ENCODE measurements at places on chromosomes 4 and X. TPM values are rescaled to one million over a fixed set of nuclear protein-coding genes. Genes with fewer than 3 reads are reported as not detected.

DNA sequence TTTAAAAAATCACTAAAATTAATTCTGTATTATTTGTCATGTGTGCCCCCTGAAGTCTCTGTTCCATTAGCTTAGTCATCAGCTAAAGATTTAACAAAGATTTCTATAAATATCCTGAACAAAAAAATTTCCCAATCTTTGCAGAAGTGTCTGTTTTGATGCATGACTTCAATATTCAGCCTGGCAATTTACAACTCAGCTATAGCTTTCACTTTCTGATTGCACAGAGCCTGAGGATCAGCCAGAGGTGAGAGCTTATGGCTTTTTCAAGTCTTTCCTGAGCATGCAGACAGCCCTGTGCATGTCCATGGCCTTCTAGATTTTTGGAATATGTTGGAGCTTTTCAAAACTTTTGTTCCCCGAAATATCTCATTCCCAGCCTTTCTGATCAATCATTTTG is 420.1 kb downstream of the ZNF674 start:
- no peak for DNase-seq

GRCh38 chrX:1657367-1658070 is 42.7 kb downstream of the ASMT start:
- DNase-seq: peak; percentile 23

Gene COL4A5
- total RNA-seq: 338 TPM

GRCh38 chrX:107207089-107207488 is 678 bp downstream of the DNAAF6 start:
- DNase-seq: no peak

All from uterus (tissue), 4 donors.